Stimulated activated CD4-positive, alpha-beta T cell treated with anti-CD3 and anti-CD28 coated beads, Interleukin-15, amount 100 ng/mL, for 24 hours (primary cell): ENCODE measurements at places on chromosomes 2 and 18.

DNA sequence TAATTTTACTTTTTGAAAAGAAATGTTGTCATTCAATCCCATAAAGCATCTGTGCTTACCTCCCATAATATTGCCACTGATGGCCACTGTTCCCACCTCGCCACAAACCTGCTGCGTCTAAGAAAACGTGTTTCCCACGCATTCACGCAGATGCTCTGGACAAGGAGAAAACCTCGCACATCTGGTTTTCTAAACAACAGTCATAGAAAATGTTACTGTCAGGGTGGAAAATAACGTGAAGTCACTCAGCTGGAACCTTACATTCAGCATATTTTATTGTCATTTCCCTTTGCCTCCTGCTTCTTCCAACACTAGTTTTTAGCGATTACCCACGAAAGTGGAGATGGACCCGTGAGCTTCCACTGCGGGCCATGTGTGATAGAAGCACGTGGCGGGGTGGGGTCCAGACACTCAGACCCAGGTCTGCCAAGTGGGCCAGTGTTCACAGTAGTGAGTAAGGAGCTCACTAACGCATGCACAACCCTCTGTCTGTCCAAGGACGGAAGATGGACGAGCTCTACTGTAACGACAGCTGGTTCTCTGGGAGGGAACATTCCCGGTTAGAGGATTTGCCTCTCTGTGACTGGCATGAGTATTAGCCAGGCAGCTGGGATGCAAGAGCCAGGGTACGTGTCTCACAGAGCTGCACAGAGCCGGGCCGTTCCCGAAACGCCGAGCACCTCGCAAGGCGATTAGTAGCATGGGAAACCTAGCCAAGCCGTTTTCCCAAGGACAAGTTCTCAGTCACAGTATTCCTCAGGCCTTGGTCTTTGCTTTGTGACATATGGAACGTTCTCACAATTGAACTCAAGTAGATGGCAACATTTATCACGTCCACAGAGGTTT is 94.5 kb downstream of the MTCL1 start:
- DNase-seq, result no peak

- DNase-seq, result no peak
Observed at GRCh38 chr18:67108894-67109293, 407.6 kb downstream of the DSEL start.

- no peak for DNase-seq
Observed at GRCh38 chr2:210215120-210215519, 10.1 kb downstream of the ACADL start.

GRCh38 chr2:168397629-168398028 is 58.4 kb upstream of the CERS6 start:
- no peak for DNase-seq

- no peak for DNase-seq
Observed at GRCh38 chr2:105574796-105575344, 169.8 kb upstream of the NCK2 start.

DNA sequence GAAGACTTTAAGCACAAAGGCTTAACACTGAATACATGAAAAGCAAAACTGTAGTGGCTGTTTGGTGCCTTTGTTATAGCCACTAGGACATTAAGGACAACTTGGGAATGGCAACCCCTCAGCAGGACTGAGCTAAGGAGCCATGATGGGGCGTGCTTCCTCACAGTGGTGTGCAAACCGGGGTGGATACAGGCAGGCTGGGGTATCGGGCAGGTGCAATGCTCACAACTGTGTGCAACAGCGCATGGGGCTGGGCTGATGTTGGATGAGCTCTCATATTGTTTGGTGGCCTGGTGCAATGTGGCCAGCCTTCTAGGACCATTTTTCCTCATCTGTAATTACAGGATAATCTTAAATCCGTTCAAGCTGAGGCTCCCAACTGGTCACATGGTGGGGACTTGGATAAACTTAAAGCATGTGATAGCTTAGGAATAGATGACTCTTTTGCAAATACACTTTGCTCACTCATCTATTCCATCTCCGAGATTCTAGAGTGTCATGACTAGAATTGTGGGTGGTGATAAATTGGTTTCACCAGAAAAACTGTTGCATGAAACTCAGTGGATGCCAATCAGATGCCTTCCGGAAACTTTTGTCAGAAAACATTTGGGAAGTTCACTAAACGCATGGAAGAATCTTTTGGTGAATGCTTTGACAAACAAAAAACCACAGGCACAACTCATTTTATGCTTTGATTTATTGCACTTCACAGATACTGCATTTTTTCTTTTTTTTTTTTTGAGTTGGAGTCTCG is 116.5 kb downstream of the PXDN start:
- DNase-seq, result no peak

- DNase-seq, result no peak
Observed at GRCh38 chr18:49491534-49491856, 4.5 kb upstream of the C18orf32 start.
